ENCODE measurements at places on chromosomes 1 and 21. TPM values are rescaled to one million over a fixed set of nuclear protein-coding genes. Genes with fewer than 3 reads are reported as not detected.

The RGSL1 gene
- 0.82 TPM for total RNA-seq

The SLC44A3 gene
- total RNA-seq, result 1.2 TPM

The CD160 gene
- total RNA-seq, result not detected

The SEMA4A gene
- 22.0 TPM for total RNA-seq

The ITLN2 gene
- not detected for total RNA-seq

The RWDD3 gene
- 15.9 TPM for total RNA-seq

The ATAD3C gene
- not detected for total RNA-seq

The OR2M2 gene
- total RNA-seq, result not detected

The HAPLN2 gene
- total RNA-seq, result 0.41 TPM

The HPCAL4 gene
- total RNA-seq, result 75.4 TPM

The CTTNBP2NL gene
- total RNA-seq, result 22.8 TPM

The SPRR2E gene
- not detected for total RNA-seq

The ARMH1 gene
- 4.5 TPM for total RNA-seq

The CRP gene
- total RNA-seq, result not detected

The HNRNPCL2 gene
- not detected for total RNA-seq

The CFAP126 gene
- not detected for total RNA-seq

The KRTAP13-2 gene
- not detected for total RNA-seq

The SLC26A9 gene
- not detected for total RNA-seq

The KRTAP10-4 gene
- total RNA-seq, result not detected

The UAP1 gene
- 43.6 TPM for total RNA-seq

The RAB42 gene
- total RNA-seq, result 1.2 TPM

Measured in frontal cortex (tissue), 4 donors.